Pericardium fibroblast (primary cell): ENCODE measurements at places on chromosomes 3 and 15. TPM values are rescaled to one million over a fixed set of nuclear protein-coding genes. Genes with fewer than 3 reads are reported as not detected.

The PIERCE2 gene
- 1.2 and 2.6 TPM in 2 replicates for total RNA-seq

The MYZAP gene
- total RNA-seq: 0.35 and 0.68 TPM in 2 replicates

The GCSAM gene
- total RNA-seq: not detected in 2 replicates

The PLCB2 gene
- total RNA-seq: 0.09 and 0.23 TPM in 2 replicates

The GOLGA8S gene
- total RNA-seq: 0.23 TPM in 1 of 2 replicates, not detected in the other

The AHSG gene
- total RNA-seq: not detected in 2 replicates

The GOLGA8G gene
- not detected in 2 replicates for total RNA-seq

The FAM81A gene
- total RNA-seq: 0.12 TPM in 1 of 2 replicates, not detected in the other

The TM4SF18 gene
- under 0.01 and 7.1 TPM in 2 replicates for total RNA-seq

The CIDEC gene
- 8.2 and 92.0 TPM in 2 replicates for total RNA-seq

The TRAT1 gene
- total RNA-seq: not detected in 2 replicates

The CYP11A1 gene
- total RNA-seq: 1.4 and 6.5 TPM in 2 replicates

The ITIH4 gene
- 0.23 TPM in 1 of 2 replicates, not detected in the other for total RNA-seq

The SERPINI2 gene
- not detected in 2 replicates for total RNA-seq

The KBTBD8 gene
- total RNA-seq: 1.6 and 2.9 TPM in 2 replicates

The B3GNT5 gene
- 5.8 and 6.8 TPM in 2 replicates for total RNA-seq

The NOX5 gene
- under 0.01 TPM in 1 of 2 replicates, not detected in the other for total RNA-seq

The FGD5 gene
- total RNA-seq: 1.2 and 1.8 TPM in 2 replicates

The MAP6D1 gene
- total RNA-seq: 2.0 and 6.9 TPM in 2 replicates
